ENCODE measurements at places on chromosomes 16 and 17.
A peak's percentile ranks its signal among the peaks of the same experiment; 100 is the strongest.

DNA sequence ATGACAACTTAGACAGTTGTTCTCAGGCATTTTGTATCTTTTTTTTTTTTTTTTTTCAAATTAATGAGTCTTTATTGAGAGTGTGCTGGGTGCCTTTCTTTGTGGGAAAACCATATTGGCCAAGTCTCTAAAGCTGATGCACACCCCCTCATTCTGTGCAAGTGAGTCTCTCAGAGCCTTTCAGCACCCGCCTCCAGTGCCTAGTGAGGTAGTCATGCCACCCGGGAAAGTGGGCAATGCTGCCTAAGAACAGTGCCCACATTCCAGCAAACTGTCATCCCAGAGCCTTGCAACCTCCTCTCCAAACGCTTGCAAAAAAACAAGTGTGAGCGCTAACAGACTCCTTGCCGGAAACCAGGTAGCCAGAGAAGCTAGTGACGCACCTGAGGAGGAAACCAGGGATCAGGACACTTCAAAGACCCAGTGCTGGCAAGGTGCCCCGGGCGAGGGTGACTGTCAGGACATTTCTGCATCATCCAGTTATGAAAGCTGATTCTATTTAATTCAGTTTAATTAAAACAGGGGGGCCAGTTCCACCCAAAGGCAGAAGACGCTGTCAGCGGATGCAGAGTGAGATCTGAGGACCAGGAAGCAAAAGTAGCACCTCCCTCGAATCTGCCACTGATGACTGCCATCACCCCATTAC, 34.9 kb downstream of the SMARCE1 start:
- peak; percentile 66 for DNase-seq

GRCh38 chr16:12000032-12000431, 23.5 kb downstream of the SNX29 start:
- no peak for DNase-seq

DNA sequence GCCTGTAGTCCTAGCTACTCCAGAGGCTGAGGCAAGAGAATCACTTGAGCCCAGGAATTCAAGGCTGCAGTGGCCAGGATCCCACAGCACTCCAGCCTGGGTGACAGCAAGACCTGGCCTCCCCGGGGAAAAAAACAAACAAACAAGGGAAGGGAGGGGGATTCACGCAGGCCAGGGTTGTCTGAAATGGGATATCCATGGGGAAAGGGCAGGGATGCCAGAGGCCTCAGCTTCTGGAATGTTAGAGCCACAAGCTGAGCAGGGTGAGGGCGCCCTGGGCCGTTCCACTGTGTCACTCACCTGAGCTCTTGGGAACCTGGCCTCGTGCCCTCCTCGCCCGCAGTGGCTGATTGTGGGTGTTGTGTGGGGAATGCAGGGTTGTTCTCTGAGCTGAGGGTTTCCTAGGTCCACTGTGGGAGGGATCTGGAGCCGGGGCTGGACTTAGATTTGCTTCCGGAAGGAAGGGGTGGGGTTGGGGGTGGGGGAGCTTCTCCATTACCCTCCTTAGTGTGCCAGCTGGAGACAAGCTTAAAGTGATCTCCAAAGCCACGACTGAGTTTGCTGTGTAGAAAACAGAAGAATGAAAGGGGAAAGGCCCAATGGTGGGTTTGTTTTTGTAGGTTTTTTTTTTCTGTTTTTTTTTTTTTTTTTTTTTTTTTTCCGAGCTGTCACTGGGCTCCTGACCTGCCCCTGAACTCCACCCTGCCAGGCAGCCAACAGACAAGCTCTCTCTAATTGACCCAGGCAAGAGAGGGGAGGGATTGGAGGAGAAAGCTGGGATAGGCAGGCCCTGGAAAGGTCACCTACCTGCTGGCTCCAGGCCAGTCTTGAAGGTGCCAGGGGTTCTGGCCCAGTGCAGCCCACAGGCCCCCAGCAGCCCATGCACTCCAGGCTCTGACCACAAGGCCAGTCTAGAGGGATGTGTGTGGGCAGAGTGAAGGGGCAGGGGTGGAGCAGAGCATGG, at the start of gene SULT1A1:
Gene SULT1A1 (minus strand): TSS at position 414 of the 964 bp plus-strand sequence. CDS start 1,189 bp downstream, outside the sequence.
- no peak for DNase-seq

- DNase-seq, result no peak
Observed at GRCh38 chr16:72991211-72991610, 56.7 kb downstream of the ZFHX3 start.

- no peak for DNase-seq
Observed at GRCh38 chr17:40623419-40624210, 24.0 kb downstream of the SMARCE1 start.

All from activated CD8-positive, alpha-beta memory T cell treated with anti-CD3 and anti-CD28 coated beads, Interleukin-2, amount 50 U/mL, for 4 hours (primary cell).